ENCODE measurements at places on chromosomes 2 and 18.
A peak's percentile ranks its signal among the peaks of the same experiment; 100 is the strongest.

DNA sequence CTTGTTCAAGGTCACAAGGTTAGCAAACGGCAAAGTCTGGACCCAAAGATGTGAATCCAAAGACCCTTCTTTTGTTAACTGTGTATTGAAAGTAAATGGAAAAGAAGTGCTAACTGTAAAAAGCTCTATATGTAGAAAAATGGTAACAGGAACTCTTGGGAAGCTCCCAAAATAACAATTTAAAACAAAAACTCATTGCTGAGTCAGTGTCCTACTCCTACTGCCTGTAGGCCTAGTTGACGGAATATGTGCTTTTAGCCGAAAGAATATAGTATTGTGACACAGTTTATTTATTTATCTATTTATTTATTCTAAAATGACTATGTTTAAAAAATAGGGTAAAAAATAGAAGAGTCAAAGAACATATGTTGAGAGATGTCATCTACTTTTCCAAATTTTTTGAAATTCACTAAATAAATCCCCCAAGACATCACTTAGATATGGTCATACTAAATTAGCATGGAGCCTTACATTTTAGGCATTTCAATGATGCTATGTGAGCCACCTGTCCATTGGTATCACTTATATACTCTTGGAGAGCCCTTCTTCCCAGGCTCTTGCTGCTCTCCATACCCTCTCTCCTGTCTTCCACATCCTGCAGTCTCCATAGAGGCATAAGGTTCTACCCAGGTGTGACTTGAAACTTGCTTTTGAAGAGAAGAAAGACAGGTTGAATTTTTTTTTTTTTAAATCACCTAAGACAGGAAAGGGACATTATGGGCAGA is 13.7 kb downstream of the COL5A2 start:
- no peaks in the 10 kb centered on the region for H3K4me1 ChIP-seq
- no peak overlapping the region for H3K27ac ChIP-seq
- H3K27me3 ChIP-seq: no peaks in the 10 kb centered on the region
- H3K36me3 ChIP-seq: no peaks in the 10 kb centered on the region

DNA sequence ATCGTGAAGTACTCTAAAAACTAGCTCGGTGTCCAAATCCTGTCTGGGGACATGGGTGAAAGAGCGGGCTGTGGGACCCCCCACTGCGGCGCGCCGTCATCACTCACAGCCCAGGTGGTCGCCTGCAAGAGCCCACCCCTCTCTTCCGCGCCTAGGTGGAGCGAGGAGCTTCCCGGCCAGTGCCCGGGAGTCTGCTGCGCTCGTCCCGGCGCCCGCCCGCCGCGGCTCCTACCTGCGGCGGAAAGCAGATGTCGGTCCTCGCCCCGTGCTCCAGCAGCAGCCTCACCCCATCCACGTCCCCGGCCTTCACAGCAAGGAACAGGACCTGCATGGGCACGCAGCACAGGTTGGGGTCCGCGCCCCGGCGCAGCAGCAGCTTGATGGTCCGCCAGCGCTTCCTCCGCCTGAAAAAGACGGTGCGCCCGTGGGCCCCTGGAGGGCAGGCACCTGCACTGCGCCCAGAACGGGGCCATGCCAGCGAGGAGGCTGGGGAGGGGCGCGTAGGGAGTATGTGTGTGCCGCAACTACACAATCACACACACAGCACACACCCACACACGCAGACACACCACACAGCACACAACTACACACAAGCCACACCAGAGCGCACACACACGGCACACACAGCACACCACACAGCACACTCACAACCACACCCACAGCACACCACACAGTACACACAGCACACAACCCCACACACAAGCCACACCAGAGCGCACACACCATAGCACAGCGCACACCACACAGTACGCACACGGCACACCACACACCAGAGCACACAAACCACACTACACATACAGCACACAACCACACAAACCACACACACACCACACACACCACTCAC is 37.4 kb downstream of the ANKMY1 start:
- H3K27me3 ChIP-seq: peaks cover 4% of the 10 kb centered on the region
- no peak overlapping the region for H3K4me3 ChIP-seq

GRCh38 chr2:143296089-143296488 is 166.9 kb downstream of the ARHGAP15 start:
- peaks cover 37% of the 10 kb centered on the region for H3K36me3 ChIP-seq
- no peak for DNase-seq
- no peak overlapping the region for H3K27ac ChIP-seq
- H3K27me3 ChIP-seq: no peaks in the 10 kb centered on the region
- no peaks in the 10 kb centered on the region for H3K4me1 ChIP-seq
- no peak overlapping the region for H3K4me3 ChIP-seq

- peaks cover 31% of the 10 kb centered on the region for H3K4me1 ChIP-seq
- H3K4me3 ChIP-seq: no peak overlapping the region
- H3K36me3 ChIP-seq: no peaks in the 10 kb centered on the region
These were observed 7.4 kb upstream of the RMC1 start for GRCh38 chr18:23495723-23496440.

DNA sequence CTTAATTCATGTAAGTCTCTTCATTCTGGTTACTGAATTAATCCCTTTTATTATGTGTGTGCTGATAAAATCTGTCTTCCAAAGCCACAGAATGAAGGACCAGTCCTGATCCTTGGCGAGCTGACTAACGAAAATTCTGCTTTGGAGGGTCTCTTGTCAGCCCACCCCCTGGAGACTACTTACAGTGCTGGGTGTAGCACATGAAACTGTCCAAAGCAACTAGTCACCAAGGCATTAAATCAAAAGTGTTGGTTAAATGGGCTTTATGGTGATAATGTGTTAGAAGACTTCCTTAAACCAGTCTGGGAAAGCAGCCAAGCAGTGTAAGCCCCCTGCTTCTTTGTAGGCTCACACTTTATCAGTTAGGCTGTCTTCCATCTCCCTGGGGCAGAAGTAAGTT is 420.2 kb downstream of the SUCLG1 start:
- H3K4me1 ChIP-seq: no peaks in the 10 kb centered on the region
- no peak overlapping the region for H3K4me3 ChIP-seq
- no peaks in the 10 kb centered on the region for H3K36me3 ChIP-seq
- no peak for DNase-seq

DNA sequence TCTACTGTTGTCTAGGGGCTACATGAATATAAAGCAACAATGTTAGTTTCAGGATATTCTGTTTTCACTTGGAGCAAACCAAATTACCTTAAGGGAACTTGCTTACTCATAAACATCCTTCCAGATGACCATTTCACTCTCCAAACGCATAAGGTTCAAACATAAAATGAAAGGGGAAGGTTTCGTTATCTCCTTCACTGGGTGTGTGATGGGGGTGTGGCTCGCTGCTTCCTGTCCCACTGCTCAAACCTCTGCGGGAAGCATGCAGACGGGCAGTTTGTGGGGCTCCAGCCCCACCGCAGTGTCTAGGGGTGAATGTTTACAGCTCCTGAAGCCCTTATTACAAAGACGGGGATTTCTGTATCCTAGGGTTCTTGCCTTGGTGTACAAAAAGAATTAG is 1310.9 kb upstream of the TMEFF2 start:
- no peaks in the 10 kb centered on the region for H3K36me3 ChIP-seq
- no peak overlapping the region for H3K27ac ChIP-seq
- H3K4me3 ChIP-seq: no peak overlapping the region
- no peaks in the 10 kb centered on the region for H3K27me3 ChIP-seq
- DNase-seq: no peak

DNA sequence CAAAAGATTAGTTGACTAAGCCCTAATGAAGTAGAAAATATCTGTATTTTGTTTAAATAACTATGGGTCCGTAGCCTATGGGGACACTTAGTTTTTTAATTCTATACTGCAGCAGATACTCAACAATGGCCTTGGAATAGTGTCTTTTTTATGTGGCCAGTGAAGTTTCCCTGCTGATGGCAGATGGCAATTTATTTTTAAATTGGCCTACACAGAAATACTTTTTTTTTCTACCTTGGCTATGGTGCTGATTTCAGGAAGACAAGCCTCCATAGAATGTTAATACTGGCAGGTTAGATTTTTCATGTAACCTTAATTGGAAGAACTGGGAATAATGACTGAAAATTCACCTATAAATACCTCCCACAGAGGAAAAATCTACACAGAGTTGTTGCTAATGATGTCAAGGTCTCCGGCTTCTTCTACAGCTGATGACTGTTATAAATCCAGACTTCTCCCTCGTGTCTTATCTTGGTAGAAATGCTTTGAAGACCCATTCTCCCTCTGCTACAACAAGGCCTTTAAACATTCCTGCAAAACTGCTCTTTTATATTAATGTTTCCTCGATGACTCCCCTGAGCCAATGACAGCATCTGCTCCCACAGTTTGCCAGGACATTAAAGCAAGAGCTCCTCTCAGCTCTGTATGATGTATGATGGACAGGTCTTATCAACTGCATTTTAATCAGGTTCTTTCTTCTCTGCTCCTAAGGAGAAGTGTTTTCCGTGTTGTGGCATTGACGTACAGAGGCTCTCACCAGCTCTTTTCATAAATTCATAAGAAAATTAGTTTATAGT is 29.1 kb upstream of the FAM98A start:
- no peak for DNase-seq
- H3K4me3 ChIP-seq: no peak overlapping the region
- H3K27ac ChIP-seq: no peak overlapping the region
- no peaks in the 10 kb centered on the region for H3K27me3 ChIP-seq
- no peaks in the 10 kb centered on the region for H3K4me1 ChIP-seq

- H3K27ac ChIP-seq: no peak overlapping the region
- no peak for DNase-seq
- no peak overlapping the region for H3K4me3 ChIP-seq
- H3K27me3 ChIP-seq: no peaks in the 10 kb centered on the region
These were observed 100.6 kb downstream of the BABAM2 start for GRCh38 chr2:27991146-27991545.

GRCh38 chr2:31269087-31269486 is 35.1 kb downstream of the EHD3 start:
- no peak for DNase-seq
- H3K4me1 ChIP-seq: no peaks in the 10 kb centered on the region
- peaks cover 4% of the 10 kb centered on the region for H3K27me3 ChIP-seq
- no peak overlapping the region for H3K4me3 ChIP-seq
- no peak overlapping the region for H3K27ac ChIP-seq

DNA sequence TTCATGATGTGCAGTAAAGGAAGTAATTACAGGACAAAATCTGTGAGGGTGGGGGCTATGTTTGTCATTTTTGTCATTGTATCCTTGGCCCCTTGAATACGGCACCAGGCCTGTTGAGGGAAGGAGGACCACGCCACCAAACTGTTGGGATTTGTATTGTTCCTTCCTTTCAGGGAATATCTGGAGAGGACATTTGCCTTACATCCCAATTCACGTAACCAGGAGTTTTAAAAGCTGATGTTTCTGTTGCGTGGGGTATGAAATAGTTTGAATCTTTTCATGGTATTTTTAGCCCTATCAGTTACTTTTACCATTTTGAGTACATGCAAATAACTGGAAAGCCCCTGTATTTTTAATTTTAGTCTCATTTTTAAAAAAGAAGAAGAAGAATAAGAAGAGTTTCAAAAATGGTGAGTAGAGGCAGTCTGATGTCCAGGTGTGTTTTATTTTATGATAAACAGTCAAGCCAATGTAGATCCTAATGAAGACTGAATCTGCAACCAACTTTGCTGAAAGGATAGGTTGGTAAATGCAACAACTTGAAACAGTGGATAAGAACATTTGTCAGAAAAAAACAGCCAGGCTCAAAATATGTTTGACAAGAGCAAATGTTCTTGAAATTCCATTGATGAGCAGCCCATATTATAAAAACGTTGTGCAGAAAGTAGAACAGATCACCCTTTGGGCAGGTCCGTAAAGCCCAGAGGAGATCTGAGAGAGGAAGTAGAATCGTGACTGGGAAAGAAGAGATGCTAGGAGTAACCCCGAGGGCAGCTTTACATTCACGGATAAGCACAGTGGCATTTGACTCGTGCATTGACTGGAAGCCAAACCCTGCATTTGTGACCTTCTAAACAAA is 54.5 kb downstream of the RASGRP3 start:
- H3K36me3 ChIP-seq: peaks cover 32% of the 10 kb centered on the region
- H3K27ac ChIP-seq: no peak overlapping the region
- no peak overlapping the region for H3K4me3 ChIP-seq
- no peaks in the 10 kb centered on the region for H3K27me3 ChIP-seq

GRCh38 chr2:48902521-48902920 is 147.0 kb upstream of the LHCGR start:
- no peaks in the 10 kb centered on the region for H3K36me3 ChIP-seq
- no peaks in the 10 kb centered on the region for H3K27me3 ChIP-seq
- H3K27ac ChIP-seq: no peak overlapping the region
- no peak for DNase-seq
- H3K4me1 ChIP-seq: no peaks in the 10 kb centered on the region
- H3K4me3 ChIP-seq: no peak overlapping the region

DNA sequence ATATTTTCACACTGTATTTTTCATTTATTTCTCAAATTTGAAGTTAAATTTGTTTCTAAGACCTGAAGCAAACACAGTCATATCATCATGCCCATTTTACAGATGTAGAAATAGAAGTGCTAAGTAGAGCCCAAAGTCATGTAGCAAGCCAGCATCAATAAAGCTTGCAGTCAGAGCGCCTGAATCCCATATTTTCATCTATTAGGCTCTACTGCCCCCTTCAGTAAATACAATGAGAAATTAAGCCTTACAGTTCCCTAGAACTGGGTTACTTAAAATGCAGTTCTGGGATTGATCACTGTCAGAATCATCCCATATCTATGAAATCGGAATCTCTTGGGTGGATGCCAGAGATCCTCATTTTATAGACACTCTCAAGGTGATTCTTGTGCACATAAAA is 419.9 kb downstream of the TGIF1 start:
- H3K27ac ChIP-seq: no peak overlapping the region
- no peaks in the 10 kb centered on the region for H3K4me1 ChIP-seq
- DNase-seq: no peak
- no peaks in the 10 kb centered on the region for H3K36me3 ChIP-seq
- H3K27me3 ChIP-seq: peaks cover 24% of the 10 kb centered on the region

DNA sequence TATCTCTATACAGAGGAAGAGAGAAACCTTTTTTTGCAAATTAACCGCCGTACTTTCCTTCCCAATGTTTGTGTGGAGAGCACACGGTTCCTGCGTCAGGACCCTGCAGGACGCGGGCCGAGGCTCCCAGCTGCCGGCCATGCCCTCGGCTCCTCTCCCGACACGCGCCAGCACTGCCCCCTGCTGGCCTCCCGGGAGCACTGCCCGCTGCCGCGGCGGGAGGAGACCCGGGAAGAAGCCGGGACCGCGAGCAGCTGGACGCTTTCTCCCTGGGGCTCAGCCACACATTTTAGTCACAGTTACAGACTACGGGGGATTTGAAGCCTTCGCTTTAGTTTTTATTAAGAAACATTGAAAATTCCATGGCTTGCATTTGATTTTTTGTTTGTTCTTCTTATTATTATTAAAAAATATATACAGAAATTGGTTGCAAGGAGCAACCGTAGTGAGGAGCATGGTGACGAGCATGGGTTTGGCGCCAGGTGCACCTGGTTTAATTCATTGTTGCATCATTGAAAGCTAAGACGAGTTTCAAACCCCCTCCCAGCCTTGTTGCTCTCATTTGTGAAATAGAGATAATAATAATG is 401.2 kb downstream of the GALR1 start:
- H3K4me1 ChIP-seq: no peaks in the 10 kb centered on the region
- peaks cover 2% of the 10 kb centered on the region for H3K27me3 ChIP-seq
- no peak overlapping the region for H3K4me3 ChIP-seq
- H3K27ac ChIP-seq: no peak overlapping the region
- DNase-seq: peak; percentile 58
- no peaks in the 10 kb centered on the region for H3K36me3 ChIP-seq

GRCh38 chr2:42906111-42906556 is 113.8 kb upstream of the HAAO start:
- peaks cover 2% of the 10 kb centered on the region for H3K27me3 ChIP-seq
- no peak overlapping the region for H3K4me3 ChIP-seq
- no peak overlapping the region for H3K27ac ChIP-seq

GRCh38 chr2:85222792-85223191 is 89.6 kb downstream of the TCF7L1 start:
- no peaks in the 10 kb centered on the region for H3K4me1 ChIP-seq
- peaks cover 41% of the 10 kb centered on the region for H3K27me3 ChIP-seq
- H3K36me3 ChIP-seq: no peaks in the 10 kb centered on the region
- DNase-seq: no peak
